Kidney capillary endothelial cell (primary cell): ENCODE measurements at places on chromosomes 6 and 20.

DNA sequence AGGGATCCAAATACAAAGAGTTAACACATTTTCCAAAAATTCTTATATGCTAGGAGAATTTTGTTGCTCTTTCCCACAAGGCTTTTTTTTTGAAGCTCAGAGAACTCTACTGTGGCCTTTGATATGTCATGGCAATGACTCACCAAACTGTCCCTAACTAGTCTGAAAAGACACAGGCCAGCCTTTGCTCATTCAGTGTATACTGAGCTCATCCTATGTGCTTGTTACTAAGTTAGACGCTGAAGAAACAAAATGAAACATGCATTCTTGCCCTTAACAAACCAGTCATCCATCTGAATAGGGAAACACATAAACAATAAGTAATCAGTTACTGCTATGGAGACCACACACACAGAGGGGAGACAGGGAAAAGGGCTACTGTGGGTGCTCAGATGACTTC, 291.8 kb downstream of the FOXC1 start:
- DNase-seq = peak; percentile 64

GRCh38 chr20:51660672-51661608, 107.2 kb downstream of the ATP9A start:
- DNase-seq = peak; percentile 95

DNA sequence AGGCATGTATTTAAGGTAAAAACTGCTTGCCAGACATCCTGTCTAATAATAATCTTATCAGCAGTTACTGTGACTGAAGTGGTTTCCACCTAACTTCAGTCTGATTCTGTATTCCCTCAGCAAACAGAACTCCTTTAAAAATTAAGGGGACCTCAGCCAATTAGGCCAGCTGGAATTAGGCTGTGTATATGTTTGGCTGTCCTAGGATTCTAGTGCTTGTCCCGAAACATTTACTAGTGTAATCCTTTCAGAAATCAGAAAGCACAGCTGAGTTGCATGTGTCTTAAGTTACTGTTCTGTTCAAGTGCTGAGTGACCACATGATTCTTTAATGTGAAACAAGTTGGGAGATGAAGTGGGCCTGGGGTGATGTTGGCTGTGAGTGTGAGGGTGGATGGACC, 120.9 kb upstream of the SUPT3H start:
- no peak for DNase-seq

DNA sequence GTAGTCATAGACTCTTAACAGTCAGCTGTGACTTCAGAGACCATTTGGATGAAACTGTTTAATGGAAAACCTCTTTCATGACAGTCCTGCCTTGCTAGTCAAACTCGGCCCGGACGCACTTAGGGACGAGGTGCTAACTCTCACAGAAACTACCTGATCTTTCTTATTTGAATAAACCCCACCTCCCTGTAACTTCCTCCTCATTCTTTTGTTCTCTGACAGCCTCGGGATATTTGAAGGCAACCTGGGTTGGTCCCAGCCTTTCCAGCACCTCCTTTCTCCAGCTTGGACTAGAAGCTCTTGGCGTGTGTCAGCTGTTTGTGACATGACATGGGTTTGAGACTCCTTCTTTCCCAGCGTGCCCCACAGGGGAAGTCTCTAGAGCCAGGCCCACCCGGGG, 175.3 kb upstream of the EXOC2 start:
- DNase-seq = no peak

DNA sequence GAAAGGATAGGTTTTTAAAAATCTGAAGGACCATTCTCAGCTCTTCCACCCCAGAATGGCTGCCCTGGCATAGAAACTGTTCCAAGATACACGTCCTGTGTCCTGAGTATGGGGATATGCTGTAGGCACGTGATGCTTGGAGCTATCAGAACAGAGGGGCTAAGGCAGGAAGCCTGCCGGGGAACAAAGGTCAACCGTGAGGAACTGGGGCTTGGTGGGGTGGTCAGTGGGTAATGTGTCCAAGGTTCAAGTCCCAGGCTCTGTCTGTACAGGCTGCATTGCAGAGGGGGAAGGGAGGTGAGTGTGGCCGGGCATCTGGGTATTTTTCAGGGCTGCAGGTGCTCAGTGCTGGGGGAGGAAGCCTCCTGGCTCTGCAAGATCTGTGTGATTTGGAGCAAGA, 479.6 kb upstream of the CHD6 start:
- DNase-seq = no peak

- peak; percentile 48 for DNase-seq
Observed at GRCh38 chr6:20092071-20092566, 120.2 kb downstream of the MBOAT1 start.

- DNase-seq = no peak
Observed at GRCh38 chr20:47325242-47325641, 31.3 kb downstream of the ZMYND8 start.

DNA sequence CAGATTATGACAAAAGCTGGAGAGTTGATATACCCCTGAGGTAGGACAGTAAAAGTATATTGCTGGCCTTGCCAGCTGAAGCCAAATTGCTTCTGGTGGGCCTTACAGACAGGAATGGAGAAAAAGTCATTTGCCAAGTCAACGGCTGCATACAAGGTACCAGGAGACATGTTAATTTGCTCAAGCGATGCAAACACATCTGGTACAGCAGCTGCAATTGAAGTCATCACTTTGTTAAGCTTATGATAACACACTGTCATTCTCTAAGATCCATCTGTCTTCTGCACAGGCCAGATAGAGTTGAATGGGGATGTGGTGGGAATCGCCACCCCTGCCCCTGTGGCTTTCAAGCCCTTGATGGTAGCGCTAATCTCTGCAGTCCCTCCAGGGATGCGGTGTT, 40.4 kb upstream of the POPDC3 start:
- no peak for DNase-seq

- DNase-seq = no peak
Observed at GRCh38 chr20:4068708-4069107, 53.4 kb upstream of the RNF24 start.

DNA sequence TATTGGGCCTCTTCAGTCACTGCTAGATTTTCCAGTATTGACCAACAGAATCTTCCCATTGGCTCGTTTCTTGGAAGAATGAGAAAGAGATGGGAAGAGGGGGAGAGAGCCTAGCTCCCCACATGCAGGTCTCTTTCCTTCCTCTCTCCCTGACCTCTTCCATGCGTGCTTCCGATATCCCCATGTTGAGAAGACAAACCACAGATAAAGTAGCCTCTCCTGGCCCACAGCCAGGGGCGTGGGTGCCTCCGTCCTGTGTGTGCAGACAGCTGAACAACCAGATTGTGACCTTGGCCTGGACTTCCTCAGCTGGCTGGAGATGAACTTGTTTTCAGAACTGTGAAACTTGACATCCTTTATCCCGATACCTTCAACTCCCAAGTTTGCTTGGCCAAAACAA, 71.0 kb downstream of the EDN3 start:
- no peak for DNase-seq

GRCh38 chr20:58759947-58760346, 67.3 kb downstream of the NPEPL1 start:
- DNase-seq = no peak

DNA sequence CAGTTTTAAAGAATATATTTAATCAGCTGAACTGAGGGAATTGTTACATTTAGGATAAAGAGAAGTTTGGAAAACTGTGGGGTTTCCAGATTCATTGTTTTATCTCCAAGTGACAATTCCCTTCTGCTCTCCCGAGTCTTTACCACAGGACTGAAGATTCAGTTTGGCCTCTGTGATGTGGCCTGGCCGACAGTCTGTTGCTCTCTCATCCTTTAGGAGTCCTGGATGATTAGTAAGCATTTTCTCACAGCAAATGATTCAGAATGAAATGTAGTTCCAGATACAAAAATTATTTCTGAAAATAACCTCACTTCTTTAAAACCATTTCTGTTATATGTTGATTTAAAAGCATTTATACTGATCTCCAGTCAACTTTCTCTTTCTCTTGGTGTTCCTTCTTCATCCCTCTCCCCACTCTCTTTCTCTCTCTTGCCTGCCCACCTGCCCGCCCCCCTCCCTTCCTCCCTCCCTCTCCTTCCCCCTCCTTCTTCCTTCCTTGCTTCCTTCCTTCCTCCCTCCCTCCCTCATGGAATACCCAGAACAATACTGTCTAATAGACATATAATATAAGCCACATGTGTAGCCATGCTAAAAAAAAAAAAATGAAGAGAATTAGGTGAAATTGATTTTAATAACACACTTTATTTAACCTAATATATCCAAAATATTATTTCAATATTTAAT, 254.9 kb downstream of the PRL start:
- no peak for DNase-seq

DNA sequence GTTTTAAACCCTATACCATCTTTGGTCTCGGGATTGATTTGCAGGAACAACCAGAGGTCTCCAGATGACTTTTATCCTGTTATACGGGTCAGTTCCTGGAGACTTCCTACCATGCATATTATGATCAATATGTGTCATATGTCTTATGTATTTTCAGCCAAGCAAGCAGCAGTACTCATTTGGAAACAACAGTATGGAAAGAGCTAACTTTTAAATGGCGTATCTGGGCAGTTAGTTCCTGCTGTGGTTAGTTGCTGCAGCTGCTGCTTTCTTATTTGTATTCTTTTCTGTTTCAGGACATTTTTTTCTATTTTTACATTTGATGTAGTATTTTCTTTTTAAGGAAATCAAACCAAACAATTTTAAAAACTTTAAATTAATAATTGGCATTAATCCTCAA, 207.5 kb downstream of the MANEA start:
- no peak for DNase-seq

- no peak for DNase-seq
Observed at GRCh38 chr20:21174516-21175239, 48.8 kb downstream of the KIZ start.

DNA sequence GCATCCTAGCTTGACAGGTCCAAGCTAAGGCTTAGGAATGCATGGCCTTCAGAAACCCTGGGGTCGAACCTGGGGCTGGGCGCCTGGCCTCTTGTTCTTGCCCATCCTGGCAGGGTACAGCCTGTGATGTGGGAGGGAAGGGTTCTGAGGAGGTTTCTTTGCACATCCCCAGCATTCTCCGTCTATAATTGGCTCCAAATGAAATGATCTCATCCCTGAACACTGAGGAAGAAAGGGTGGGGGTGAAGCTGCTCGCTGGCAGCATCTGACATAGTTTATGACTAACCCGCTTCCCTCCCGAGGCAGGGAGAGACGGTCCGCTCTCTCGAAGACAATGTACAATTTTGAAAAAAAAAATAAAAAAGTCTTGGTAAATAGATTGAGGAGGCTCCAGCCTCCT, 67.1 kb upstream of the ZNFX1 start:
- DNase-seq = peak; percentile 95

DNA sequence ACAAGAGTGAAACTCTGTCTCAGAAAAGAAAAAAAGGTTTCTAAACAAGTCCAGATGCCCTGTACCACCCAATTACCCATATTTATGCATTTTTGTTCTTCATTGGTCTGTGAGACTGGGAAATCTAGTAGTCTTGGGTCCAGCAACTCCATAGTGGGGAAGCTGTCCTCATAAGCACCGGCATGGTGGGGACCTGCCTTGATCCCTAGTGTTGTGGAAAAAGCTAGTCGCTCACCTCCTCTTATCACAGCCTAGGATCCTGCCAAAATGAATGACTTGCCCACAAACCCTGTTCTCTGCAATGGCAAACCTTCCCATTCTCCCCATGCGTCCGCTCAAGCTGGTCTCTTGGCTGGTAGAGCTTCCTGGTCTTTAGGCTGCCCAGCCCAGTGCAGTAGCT, 38.3 kb upstream of the GABRR1 start:
- DNase-seq = no peak

DNA sequence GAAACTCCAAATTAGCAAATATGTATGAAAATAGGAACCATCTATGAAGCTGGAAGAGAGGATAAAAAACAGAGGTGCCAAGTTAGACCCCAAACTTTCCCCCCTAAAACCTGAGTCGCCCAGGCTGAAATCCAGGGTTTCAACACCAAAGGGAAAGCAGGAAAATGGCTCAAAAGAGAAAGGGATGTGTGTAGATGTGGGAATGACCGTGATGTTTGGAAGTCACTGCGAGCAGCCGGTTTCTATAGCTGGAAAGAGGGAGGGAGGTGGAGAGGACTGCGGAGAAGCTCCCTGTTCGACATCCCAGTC, 4.5 kb downstream of the RING1 start:
- DNase-seq = no peak

DNA sequence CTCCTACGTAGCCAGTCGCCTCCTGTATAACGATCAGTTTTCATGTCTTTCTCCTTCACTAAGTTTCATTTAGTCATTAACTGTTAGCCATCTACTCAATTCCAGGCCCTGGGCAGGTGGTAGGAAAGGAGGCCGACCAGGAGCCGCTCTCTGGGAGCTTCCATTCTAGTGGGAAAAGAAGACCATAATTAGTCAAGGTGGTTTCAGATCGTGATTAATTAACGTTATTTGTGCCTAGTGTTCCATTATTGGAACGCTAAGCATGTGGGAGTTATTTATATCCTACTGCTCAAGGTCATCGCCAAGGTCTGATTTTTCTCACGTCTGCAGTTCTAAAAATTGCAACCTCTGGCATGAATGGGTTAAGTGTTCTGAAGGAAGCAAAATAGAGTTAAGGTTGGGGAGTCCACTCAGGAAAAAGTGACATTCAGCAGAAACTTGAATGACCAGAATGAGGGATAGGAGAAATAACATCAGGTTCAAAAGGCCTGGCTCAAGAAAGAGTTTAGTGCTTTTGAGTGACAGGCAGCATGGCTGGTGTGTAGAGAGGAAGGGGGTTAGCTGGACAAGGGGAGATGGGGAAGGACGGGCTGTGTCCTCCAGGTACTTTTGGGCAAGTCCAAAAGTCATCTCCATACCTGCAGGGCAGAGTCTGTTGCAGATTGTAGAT, 812 bp downstream of the SLC9A8 start:
- DNase-seq = no peak

- no peak for DNase-seq
Observed at GRCh38 chr6:169232507-169232931, 21.1 kb downstream of the THBS2 start.

GRCh38 chr20:4071178-4071693, 55.9 kb upstream of the RNF24 start:
- no peak for DNase-seq

DNA sequence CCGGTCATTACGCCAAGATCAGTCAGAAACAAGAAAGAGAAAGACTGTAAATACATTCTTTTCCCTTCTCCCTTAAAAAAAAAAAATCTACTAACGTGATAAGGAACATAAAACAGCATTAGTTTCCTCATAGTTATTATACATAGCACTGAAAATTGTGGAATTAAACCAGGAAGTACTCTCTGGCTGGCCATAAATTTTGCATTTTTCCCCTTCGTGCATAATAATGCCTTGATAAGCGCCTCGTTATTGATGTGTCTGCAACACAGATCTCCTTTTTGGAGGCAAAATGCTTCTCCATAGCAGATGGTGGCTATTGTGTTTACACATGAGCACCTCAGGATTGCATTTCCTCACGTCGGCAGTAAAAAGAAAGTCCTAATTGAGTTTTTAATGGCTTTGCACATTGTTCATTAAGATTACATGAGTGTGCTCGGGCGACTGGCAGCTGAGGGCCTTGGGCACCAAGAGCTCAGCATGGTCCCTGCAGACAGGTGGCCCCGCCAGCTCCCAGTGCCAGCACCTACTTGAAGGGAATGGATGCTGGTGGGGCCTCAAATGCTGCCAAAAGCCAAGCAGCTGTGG, 394.5 kb downstream of the PTPRT start:
- DNase-seq = no peak

DNA sequence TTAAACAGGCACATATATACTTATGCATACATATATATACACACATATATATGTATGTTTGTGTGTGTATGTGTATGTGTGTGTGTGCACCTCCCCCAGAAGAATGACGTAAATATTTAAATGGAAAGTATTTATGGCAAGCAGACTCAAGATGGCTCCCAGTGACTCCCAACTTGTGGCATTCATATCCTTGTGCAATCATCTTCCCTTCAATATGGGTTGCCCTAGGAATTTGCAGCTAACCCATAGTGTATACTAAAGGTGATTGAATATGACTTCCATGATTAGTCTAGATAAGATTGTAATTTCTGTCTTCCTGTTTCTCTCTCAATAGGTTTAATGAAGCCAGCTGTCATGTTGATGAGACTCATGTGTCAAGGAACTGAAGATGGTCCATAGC, 127.6 kb downstream of the TRDN start:
- DNase-seq = no peak
